ENCODE measurements at places on chromosomes 5 and 9.

- DNase-seq: no peak
Observed at GRCh38 chr9:88387552-88388202, 567 bp upstream of the SPIN1 start.

DNA sequence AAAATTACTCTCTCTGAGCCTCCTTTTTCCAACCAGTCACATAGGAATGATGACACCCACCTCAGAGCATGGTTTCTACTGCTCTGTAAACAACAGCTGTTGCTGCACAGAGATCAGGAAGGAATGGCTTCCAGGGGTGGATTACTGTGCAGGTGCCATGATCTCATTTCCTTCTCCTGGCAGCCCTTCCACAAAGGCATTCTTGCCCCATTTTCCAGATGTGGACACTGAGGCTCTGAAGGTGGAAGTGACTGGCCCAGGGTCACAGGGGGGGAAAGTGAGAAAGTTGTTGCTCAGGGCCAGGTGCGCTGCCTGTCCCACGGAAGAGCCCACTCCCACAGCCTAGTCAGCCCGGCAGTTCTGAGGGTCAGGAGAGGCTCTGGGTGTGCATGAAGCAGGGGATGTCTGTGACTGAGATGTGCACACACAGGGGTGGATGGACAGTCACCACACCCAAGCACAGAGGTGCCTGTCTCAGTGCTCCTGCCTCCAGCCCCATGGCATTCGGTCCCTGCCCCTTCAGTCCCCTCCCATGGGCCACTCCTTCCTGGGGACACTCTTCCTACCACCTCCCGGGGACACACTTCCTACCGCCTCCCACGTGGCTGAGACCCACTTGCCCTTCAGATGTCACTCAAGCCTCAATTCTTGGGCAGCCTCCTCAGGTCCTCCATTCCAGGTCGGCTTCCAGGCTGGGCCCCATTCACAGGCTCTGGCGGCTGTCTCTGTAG is 17.0 kb downstream of the FGFR4 start:
- DNase-seq: no peak

GRCh38 chr5:51181208-51181894 is 201.9 kb upstream of the ISL1 start:
- DNase-seq: no peak

DNA sequence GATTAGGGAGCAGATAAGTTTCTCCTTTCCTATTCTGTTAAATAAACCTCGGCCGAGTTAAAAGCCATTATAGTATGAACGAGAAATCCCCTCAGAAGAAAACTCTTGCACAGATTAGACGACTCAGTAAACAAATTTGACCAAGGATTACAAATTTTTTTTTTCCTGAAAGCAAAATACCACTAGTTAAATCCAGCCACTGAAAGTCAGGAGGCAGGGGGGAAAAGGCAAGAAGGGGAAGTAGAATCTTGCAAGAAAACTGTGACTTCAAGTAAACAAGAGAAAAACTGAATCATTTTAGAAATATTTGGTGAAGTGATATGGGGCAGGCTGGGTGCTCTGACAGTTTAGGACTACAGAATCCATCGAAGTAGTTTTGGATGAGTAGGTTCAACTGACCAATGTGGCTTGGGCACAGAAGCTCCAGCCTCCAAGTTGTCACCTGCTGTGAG is 251.0 kb downstream of the DENND1A start:
- no peak for DNase-seq

GRCh38 chr9:21902136-21902535 is 92.1 kb downstream of the CDKN2A start:
- no peak for DNase-seq

GRCh38 chr5:173920024-173920753 is 32.0 kb downstream of the CPEB4 start:
- DNase-seq: no peak

- DNase-seq: no peak
Observed at GRCh38 chr9:94140791-94141790, 56.8 kb downstream of the PTPDC1 start.

DNA sequence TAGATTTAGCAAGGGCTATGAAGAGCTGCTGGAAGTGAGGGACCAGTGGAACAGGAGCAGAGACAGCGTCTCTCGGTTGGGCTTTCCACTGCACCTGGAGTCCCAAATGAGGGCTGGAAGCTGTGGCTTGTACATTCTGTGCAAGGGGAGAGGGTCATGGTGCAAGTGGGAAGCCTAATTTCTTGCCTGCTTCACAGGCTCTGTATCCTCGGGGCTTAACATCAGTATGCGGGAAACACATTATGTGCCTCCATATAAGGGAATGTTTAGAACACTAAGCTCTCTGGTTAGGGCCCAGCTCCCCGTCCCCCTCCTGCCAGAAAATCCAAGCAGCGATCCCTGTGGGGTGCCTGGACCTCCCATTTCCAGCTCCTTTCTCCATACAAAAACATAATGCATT is 89.0 kb upstream of the NIPAL4 start:
- DNase-seq: no peak

DNA sequence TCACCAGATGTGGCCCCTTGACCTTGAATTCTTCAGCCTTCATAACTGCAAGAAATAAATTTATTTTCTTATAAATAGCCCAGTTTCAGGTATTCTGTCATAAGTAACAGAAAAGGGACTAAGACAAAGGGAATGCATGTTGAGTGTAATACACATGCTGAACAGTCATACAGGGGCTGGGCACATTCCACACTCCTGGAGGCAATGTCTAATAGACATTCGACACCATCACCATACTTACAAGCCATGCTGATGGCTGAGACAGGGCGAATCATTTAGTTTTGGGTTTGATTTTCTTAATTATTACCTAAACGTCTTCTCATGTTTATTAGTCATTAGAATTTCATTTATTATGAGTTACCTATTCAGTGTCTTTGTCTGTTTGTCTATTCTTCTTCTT is 68.5 kb downstream of the TENT4A start:
- DNase-seq: no peak

GRCh38 chr5:6408627-6409446 is 30.5 kb upstream of the MED10 start:
- no peak for DNase-seq

GRCh38 chr5:1380910-1381309 is 36.0 kb upstream of the CLPTM1L start:
- no peak for DNase-seq

GRCh38 chr5:175542232-175542965 is 64.0 kb downstream of the SFXN1 start:
- DNase-seq: no peak
